Activated naive CD8-positive, alpha-beta T cell treated with anti-CD3 and anti-CD28 coated beads, Interleukin-2, amount 10 ng/mL, durations not matched to agents 7 days and 5 days (primary cell): ENCODE measurements at places on chromosomes 4 and X. TPM values are rescaled to one million over a fixed set of nuclear protein-coding genes. Genes with fewer than 3 reads are reported as not detected.

HS3ST1 gene
- 0.06 TPM for total RNA-seq

GRCh38 chr4:8155048-8155447 is 3.6 kb downstream of the ABLIM2 start:
- H3K36me3 ChIP-seq: peaks cover 2% of the 10 kb centered on the region
- no peak overlapping the region for H3K27ac ChIP-seq
- peaks cover 12% of the 10 kb centered on the region for H3K27me3 ChIP-seq

GRCh38 chr4:148068065-148068911 is 336.4 kb downstream of the ARHGAP10 start:
- H3K27me3 ChIP-seq: no peaks in the 10 kb centered on the region
- DNase-seq: no peak
- H3K27ac ChIP-seq: no peak overlapping the region
- H3K4me3 ChIP-seq: no peak overlapping the region

FGA gene
- total RNA-seq: not detected

DNA sequence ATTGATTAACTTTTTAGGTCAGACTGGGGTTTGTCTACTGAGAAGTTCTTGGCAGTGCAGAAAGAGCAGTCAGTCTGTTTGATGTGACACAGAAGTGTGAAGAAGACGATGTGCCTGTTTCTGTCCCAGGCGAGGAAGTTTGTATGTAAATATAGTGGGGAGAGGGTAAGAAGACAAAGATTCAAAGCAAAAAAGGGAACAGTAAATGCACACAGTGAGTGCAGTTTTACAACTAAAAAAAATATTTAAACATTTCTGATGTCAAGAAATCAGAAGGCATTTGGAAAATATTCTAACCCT is 264.9 kb downstream of the RAPGEF2 start:
- H3K27ac ChIP-seq: no peak overlapping the region
- H3K36me3 ChIP-seq: no peaks in the 10 kb centered on the region
- no peaks in the 10 kb centered on the region for H3K4me1 ChIP-seq
- no peak overlapping the region for H3K4me3 ChIP-seq

GRCh38 chr4:66475596-66475995 is 805.3 kb upstream of the EPHA5 start:
- peaks cover 2% of the 10 kb centered on the region for H3K27me3 ChIP-seq
- no peaks in the 10 kb centered on the region for H3K36me3 ChIP-seq
- H3K4me1 ChIP-seq: no peaks in the 10 kb centered on the region

DNA sequence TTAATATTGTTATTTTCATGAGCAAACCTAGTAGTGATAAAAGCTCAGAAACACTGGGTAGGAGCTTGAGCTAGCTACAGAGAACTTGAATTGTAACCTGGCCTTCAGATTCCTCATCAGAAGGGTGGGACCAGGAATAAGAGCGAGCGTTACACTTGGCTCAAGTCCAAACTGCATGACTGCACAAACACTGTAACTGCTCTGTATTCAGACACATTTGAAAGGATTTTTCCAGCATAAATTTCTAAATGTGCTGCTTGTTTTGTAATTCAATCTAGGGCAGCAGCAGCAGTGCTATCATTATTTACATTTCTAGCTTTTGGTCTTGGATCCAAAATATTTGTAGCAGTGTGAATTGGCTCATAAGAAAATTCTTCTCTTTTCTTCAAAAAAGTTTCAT is 133.0 kb upstream of the TMLHE start:
- H3K36me3 ChIP-seq: no peaks in the 10 kb centered on the region
- no peak overlapping the region for H3K4me3 ChIP-seq
